RPMI7951 (cell line): ENCODE measurements at places on chromosomes 11 and 22. TPM values are rescaled to one million over a fixed set of nuclear protein-coding genes. Genes with fewer than 3 reads are reported as not detected.

DNA sequence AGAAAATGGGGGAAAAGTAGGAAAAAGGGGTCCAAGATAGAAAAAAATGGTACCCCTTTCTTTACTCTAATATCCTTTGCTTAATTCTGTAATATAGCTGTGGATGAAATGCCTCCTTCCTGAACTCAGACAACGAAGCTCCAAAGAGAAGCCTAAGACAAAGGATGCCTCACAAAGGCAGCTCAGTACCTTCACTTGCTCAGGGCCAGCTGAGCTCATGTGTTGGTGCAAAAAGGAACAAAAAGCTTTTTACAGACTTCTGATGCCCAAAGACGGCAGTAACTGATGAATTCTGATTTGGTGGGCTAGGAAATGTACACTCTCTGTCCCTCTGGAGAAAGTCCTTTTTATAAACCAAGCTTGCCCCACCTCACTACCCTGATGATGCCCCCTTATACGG lies 77.5 kb downstream of the DENND5A start:
- DNase-seq: no peak

Gene CDHR5
- not detected in 2 replicates for total RNA-seq

Gene OR8D1
- not detected in 2 replicates for total RNA-seq

DNA sequence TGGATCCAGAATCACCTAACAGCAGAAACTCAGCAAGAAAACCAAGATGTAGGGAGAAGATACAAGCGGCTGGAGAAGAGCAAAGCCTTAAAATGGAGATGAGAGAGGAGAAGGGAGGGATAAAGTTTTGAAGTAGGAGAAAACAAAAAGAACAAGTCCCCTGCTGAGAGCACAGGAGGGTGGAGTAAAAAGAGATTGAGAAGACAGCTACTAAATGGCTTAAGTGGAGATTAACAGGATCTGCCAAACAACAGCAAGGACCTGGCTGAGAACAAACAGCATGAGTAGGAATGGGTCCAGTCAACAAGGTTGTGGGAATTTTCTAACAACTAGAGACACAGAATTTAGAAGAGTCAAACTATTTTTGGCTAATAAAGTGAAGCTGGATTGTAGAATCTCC lies 18.1 kb downstream of the BTG4 start:
- no peak for DNase-seq

DNA sequence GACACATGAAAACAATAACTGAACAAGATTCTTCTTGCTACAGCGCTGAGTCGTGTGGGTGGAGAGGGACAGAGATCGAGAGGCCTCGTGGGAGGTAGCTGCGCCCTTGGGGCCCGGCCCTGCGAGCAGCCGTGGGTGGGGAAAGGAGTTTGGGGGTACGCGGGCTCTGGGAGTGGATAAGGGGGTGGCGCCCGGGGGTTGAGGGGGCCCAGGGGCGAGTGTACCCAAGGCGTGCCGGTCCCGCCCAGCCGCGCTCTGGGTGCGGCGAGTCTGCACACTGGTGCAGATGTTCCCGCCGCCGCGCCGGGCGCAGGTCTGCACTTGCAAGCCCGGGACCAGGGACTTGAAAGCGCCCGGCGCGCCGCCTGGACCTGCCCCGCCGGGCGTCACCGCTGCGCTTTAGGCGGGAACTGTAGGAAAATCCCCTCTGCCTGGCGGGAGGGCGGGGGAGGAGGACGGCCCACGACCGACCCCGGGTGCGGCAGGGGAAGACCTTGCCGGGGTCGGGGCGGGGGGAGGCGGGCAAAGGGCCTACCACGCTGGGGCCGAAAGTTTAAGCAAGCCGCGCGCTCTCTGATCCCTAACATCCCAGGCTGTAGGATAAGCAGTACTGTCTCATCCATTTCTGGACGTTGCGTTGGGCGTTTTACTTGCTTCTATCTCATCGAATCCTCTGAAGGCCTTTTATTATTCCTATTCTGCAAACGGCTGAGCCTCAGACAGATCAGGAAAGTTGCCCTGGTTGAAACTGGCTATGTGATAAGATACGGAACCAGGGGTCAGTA lies 1.4 kb upstream of the KREMEN1 start:
- DNase-seq: no peak

Gene C11orf86
- total RNA-seq: not detected in 2 replicates

Gene APOC3
- total RNA-seq: not detected in 2 replicates

Gene TNRC6B
- total RNA-seq: 9.5 and 14.4 TPM in 2 replicates

DNA sequence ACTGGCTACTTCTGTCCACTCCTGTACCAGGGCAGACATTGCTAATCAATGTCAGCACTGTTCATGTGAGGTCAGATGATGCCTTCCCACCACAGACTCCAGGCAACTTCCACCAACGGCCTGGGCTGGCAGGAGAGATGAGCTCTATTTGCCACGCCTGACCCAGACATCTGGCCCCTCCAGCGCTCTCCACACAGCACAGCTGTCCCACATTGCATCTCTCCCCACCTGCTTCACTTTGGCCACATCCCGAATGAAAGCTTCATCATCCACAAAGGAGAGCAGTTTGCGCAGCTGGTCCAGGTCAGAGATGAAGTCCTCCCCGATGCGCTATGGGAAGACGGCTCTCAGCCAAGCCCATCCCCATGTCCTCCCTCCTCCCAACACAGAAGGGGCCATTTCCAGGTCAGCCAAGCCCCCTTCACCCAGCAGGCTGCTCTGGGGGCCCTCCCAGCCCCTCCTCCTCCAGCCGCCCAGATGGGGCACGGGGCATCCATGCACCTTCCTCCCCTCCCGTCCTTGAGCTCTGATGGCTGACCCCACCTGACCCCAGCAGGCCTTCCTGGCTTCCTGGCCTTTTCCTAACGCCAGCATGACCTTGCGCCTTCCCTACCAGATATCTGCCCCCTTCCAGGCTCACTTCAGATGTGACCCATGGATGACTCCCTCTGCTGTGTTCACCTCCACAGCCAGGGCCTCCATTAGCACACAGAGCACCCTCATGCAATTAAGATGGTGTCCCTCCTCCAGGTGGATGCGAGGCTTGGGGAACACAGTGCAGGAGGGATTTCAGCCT lies 7.4 kb downstream of the PYGM start:
- DNase-seq: no peak

DNA sequence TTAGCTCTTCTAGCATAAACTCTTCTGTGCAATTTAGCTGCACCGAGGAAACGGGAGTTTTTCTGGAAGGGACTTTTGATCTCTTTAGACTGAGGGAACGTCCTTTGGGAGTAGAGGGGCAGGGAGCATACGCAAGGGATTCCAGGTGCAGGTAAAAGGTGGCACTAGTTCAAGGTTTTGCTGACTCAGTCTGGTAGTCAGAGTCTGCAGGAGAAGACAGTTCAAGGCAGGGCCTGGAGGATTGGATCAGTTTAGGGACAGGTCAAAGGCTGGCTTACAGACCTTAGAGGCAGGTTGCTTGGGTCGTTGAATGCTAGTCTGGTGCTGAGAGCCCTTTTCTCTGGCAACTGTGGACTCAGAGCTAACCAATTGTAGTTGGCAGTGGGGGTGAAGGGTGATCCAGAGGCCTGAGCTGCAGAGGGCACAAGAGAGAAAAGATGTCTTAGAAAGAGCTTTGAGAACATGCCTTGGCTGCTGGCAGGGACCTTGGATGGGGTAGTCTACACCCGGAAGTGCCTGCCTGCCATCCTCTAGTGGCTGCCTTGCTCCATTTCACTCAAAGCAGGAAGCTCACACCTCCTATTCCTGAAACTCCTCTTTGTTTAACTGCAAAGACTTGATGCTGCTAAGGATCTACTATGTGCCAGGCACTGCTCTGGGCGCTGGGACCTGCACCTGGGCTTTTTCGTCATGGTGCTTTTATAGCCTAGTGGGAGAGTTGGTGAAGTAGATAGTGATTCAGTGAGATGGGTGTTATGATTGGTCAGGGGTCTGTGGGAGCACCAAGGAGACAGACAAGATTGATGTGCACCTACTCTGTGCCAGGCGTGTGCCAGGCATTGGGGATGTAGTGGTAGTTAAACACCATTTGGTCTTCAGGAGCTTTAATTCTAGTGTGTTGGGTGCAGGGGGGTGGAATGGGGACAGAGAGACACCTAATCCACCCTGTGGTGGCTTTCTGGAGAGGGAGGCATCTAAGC lies 17.1 kb downstream of the MIAT start:
- DNase-seq: no peak

Gene YPEL4
- 0.20 and 1.1 TPM in 2 replicates for total RNA-seq

GRCh38 chr11:119479685-119480275 lies 56.8 kb upstream of the THY1 start:
- peak; percentile 63 for DNase-seq

Gene OR51T1
- total RNA-seq: not detected in 2 replicates

Gene ZNF70
- total RNA-seq: 1.8 and 2.9 TPM in 2 replicates

Gene CCDC15
- total RNA-seq: 10.9 and 11.4 TPM in 2 replicates

DNA sequence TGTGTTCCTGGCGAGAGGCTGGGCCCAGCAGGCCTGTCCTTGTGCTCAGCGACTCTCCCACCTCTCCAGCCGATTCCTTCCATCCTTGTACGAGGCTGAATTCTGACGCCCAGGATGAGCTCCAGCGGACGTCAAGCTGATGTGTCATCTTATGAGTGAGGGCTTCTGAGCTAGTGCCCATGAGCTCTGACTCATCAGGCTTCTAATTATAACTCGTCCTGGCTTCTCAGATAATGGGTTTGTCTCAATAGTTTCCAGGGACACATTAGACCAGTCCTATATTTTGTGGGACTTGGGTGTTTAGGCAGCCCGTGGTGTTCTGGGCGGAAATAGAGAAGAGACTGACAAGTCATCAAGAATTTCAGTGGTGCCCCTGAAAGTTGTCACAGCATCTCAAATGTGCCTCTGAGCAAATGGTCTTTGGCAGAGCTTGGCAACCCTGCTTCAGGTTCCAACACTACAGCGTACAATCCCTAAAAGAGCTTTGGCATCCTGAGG lies 108.2 kb upstream of the CD44 start:
- peak; percentile 99 for DNase-seq

DNA sequence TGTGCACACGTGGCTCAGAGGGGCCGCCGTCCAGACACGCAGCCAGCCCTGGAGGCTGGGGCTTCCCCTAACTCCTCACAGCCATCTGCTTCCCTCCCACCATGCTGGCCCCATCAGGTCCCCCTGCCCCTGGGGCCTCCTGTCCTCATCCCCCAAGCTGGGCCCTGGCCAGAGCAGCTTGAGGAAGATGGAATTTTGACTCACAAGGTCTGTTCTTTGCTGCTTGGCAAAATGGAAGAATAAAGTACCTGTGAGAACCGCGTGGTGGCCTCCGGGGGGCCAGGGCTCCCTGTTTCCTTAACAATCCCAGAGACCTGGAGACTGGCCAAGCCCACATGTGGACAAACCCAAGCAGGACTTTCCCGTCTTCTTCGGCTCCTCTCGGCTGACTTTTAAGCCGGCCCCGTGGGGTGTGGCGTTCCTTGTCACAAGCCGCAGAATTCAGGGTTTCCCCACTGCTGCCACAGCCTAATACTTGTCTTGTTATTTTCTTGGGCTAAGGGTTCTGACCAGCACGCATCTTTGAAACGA lies 872.8 kb downstream of the BRD1 start:
- DNase-seq: peak; percentile 1

Gene FERMT3
- total RNA-seq: 25.9 and 29.1 TPM in 2 replicates

Gene C22orf15
- not detected in 2 replicates for total RNA-seq

Gene SLCO2B1
- total RNA-seq: 0.39 and 0.60 TPM in 2 replicates

- no peak for DNase-seq
Observed at GRCh38 chr11:123510579-123510905, 80.5 kb downstream of the GRAMD1B start.

DNA sequence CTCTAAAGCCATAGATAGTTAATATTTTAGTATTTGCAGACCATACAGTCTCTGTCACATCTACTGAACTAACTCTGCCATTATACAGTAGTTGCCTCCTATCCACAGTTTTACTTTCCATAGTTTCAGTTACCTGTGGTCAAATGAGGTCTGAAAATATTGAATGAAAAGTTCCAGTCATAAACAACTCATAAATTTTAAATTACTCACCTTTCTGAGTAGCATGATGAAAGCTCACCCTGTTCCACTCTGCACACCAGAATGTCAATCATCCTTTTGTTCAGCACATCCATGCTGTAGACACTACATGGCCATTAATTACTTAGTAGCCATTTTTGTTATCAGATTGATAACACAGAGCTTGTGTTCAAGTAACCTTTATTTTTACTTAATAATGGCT lies 51.7 kb upstream of the ME3 start:
- no peak for DNase-seq

GRCh38 chr11:43643898-43644620 lies 36.5 kb upstream of the HSD17B12 start:
- DNase-seq: peak; percentile 81

Gene ACTN3
- under 0.01 TPM in 1 of 2 replicates, not detected in the other for total RNA-seq

Gene TMPRSS5
- 0.12 TPM in 1 of 2 replicates, not detected in the other for total RNA-seq

- DNase-seq: no peak
Observed at GRCh38 chr11:57426439-57426928, 437 bp downstream of the SLC43A3 start.

Gene SOX6
- total RNA-seq: 0.48 and 0.49 TPM in 2 replicates

DNA sequence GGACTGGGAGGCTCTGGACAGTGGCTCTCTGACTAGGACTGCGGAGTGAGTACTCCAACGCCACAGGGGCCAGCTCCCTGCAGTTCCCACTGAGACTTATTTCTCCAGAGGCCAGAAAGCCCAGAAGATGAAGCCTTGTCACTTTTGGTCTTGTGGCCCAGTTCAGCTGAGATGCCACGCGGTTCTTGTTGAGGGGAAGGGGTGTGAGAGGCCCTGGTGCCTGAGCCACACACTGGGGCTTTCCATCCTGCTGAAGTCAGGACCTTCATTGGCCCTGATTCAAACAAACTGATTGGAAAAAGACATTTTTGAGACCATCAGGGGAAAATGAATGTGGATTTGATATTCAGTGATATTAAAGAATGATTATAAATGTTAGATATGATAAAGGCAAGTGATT lies 73.6 kb downstream of the UBASH3B start:
- no peak for DNase-seq

- DNase-seq: peak; percentile 44
Observed at GRCh38 chr11:90134478-90135003, at the start of gene NAALAD2. Gene NAALAD2 (plus strand): TSS chr11:90134663. CDS start chr11:90134759, 96 bp downstream.

- no peak for DNase-seq
Observed at GRCh38 chr11:30239025-30239424, 8.2 kb downstream of the FSHB start.
